Activated T-helper 2 cell treated with anti-CD3 and anti-CD28 coated beads, Interferon-gamma antibody, Interleukin-2, Interleukin-4, amounts not matched to agents 10 μg/mL and 5 μg/mL and 100 μg/mL, durations not matched to agents 14 hours and 24 hours and 36 hours (primary cell): ENCODE measurements at places on chromosomes 12 and 14.

GRCh38 chr12:112035219-112035785, 22.1 kb downstream of the ERP29 start:
- no peak for DNase-seq
- H3K36me3 ChIP-seq, result peaks cover 67% of the 10 kb centered on the region
- H3K27me3 ChIP-seq, result no peaks in the 10 kb centered on the region
- no peak overlapping the region for H3K27ac ChIP-seq
- no peak overlapping the region for H3K4me3 ChIP-seq

- no peak overlapping the region for H3K4me3 ChIP-seq
- H3K27ac ChIP-seq, result peak overlapping the region; percentile 64
- no peaks in the 10 kb centered on the region for H3K27me3 ChIP-seq
- H3K4me1 ChIP-seq, result peaks cover 71% of the 10 kb centered on the region
- no peak for DNase-seq
These were observed 14.0 kb downstream of the CCND2 start for GRCh38 chr12:4287325-4288211.

DNA sequence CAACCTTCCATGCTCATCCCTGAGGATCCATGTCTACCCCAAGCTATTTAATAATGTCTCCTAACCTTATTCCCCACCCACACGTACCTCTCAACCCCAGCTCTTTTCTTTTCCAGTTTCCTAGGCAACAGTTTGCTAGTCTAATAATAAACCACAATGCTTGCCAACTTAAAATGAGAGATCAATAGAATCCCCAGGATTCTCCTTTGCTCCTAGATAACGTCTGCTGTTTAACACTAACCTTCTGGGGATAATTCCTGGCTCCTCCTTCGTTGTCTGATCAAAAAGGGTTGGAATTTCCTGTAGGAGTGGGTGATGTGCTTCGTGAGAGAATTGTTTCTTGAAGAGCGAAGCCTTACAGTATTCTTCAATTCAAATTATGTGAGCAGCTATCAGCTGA, 42.2 kb upstream of the DBX2 start:
- no peaks in the 10 kb centered on the region for H3K36me3 ChIP-seq
- no peaks in the 10 kb centered on the region for H3K4me1 ChIP-seq
- H3K27ac ChIP-seq, result no peak overlapping the region
- no peaks in the 10 kb centered on the region for H3K27me3 ChIP-seq
- no peak for DNase-seq

GRCh38 chr14:54105406-54105805, 148.8 kb upstream of the BMP4 start:
- H3K4me1 ChIP-seq, result no peaks in the 10 kb centered on the region
- H3K36me3 ChIP-seq, result no peaks in the 10 kb centered on the region
- no peak overlapping the region for H3K4me3 ChIP-seq

DNA sequence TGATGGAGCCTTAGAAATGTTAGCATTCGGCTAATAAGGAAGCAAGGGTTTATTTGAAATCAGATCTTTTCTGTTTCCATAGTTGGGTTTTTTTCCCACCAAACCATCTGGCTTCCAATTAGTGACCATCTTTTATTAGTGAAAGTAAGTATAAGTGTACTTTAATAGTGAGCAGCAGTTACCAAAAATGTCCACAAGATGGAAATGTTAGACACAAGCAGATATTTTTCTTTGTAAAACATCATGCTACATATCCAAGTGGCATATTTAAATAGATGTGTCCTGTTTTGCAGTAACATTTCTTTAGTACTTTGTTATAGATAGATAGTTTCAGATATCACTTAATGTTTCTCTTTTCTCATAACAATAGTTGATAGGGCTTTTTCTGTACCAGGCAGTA, 28.8 kb downstream of the YEATS4 start:
- H3K27ac ChIP-seq, result no peak overlapping the region
- DNase-seq, result no peak
- peaks cover 22% of the 10 kb centered on the region for H3K4me1 ChIP-seq
- no peak overlapping the region for H3K4me3 ChIP-seq

DNA sequence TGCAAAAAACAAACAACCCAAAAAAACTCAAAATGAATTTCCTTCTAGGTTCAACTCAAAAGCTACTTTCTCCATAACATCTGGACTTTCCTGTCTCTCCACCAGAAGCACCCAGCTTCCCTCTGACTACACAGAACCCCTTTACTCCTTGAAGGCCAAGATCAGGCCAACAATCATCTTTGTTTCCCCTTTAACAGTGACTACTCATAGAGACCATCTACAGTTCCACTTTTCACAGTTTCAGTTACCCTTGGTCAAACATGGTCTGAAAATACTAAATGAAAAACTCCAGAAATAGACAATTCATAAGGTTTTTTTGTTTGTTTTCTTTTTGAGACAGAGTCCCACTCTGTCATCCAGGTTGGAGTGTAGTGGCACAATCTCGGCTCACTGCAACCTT, 11.8 kb downstream of the GCH1 start:
- H3K36me3 ChIP-seq, result peaks cover 23% of the 10 kb centered on the region
- peaks cover 46% of the 10 kb centered on the region for H3K4me1 ChIP-seq
- H3K27me3 ChIP-seq, result no peaks in the 10 kb centered on the region
- no peak overlapping the region for H3K4me3 ChIP-seq
- H3K27ac ChIP-seq, result no peak overlapping the region

DNA sequence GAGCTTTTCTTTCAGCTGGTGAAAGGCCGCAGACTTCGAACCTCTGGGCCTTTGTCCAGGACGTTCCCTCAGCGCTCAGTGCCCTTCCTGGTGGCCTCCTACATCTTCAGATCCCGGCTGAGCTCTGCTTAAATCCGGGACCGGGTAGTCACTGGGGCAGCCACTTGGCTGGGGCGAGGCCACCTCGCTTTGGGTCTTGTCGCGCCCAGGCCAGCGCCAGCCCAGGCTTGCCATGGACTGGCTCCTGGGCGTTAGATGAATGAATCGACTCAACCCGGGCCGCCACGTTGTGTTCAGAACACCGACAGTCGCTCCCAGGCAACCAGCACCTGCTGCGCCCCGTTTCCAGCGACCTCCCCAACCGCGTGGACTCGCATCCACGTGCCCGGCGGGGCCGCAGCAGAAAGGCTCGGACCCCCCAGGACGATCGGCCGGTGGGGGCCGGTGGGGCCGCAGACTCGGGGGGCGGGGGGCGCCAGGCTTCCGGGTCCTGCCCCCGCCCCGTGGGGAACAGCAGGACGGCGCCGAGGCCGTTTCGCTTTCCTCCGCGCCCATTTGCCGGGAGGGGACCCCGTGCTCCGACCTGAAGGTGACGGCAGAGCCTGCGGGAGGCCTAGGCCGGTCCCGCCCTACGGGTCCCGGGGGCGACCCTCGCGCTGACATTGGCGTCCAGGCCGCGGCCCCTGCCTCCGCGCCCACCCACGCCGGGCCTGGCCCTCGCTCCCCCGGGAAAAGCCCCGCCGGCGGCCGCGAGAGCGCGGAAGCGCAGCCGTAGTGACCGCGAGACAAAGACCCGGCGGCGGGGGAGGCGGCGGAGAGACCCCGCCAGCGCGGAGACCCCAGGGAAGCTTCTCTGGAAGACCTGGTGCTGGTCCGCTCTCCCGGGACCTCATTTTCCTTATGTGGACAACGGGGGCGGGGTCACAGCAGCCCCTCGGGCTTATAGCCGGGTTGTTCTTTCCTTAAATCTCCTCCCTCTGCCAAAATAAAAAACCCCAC, 37.3 kb upstream of the RCOR1 start:
- H3K36me3 ChIP-seq, result no peaks in the 10 kb centered on the region
- peak overlapping the region; percentile 38 for H3K27ac ChIP-seq
- H3K27me3 ChIP-seq, result peaks cover 2% of the 10 kb centered on the region
- peaks cover 2% of the 10 kb centered on the region for H3K4me1 ChIP-seq

DNA sequence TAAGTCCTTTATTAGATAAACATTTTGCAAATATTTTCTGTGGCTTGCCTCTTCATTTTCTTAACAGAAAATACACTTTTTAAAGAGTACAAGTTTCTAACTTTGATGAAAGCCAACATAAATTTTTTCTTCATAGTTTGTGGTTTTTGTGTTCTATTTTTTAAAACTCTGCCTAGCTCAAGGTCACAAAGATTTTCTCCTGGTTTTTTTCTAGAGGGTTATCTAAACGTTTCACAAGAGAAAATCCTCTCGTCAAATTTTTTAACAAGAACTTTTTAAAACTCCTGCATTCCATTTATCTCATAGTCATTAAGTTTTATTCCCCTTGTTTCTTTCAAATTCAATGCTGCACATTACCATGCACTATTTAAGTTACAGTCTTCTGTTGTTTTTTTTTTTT, 8.2 kb downstream of the AREL1 start:
- peaks cover 2% of the 10 kb centered on the region for H3K4me1 ChIP-seq
- DNase-seq, result no peak
- no peak overlapping the region for H3K4me3 ChIP-seq
- H3K36me3 ChIP-seq, result peaks cover 37% of the 10 kb centered on the region

DNA sequence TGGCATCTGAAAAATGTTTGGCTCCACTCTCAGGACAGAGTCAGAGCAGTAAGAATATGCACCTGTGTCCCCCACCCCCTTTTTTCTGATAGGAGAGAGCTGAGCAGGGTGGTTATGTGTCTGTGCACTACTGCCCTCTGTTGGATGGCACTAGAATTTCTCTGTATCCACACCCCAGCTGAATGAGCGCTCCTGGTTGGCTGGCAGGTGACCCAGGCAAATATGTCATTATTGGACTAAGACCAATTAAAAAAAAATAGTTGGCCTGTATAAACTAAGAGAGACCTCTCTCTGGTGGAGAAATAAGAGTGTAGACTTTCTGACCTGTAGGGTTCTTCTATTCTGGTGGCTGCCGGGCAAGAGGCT, 107.0 kb downstream of the PTCSC3 start:
- no peaks in the 10 kb centered on the region for H3K36me3 ChIP-seq
- H3K27me3 ChIP-seq, result peaks cover 32% of the 10 kb centered on the region
- H3K27ac ChIP-seq, result no peak overlapping the region
- H3K4me1 ChIP-seq, result peaks cover 1% of the 10 kb centered on the region

DNA sequence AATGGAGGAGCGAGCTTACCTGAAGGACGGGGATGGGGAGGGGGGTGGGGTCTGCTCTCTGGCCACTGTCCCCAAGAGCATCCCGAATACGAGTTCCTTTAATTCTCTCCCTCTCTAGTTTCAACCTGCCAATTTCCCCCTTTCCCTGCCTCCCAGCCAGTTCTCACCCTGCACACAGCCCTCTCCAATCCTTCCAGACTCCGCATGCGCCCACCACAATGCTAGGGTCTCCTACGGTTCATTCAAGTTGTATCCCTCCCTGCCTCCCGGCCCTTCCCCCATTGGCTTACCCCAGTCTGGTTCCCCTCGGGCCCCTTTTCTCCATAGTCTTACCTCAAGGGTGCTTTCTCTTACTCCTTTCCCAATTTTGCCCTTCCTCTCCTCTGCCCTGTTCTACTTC, 708 bp upstream of the IGFBP6 start:
- peaks cover 16% of the 10 kb centered on the region for H3K27me3 ChIP-seq
- H3K4me1 ChIP-seq, result peaks cover 27% of the 10 kb centered on the region
- DNase-seq, result no peak
- H3K27ac ChIP-seq, result no peak overlapping the region
- H3K36me3 ChIP-seq, result no peaks in the 10 kb centered on the region
